ENCODE measurements at places on chromosomes 12 and 14. TPM values are rescaled to one million over a fixed set of nuclear protein-coding genes. Genes with fewer than 3 reads are reported as not detected.

Gene ITGB7
- total RNA-seq = 5.2 TPM

Gene KRT79
- total RNA-seq = not detected

Gene TRIAP1
- 34.3 TPM for total RNA-seq

Gene CLECL1
- not detected for total RNA-seq

Gene CARMIL3
- not detected for total RNA-seq

Gene PTPRQ
- total RNA-seq = not detected

Gene KRT74
- 0.33 TPM for total RNA-seq

Gene B4GALNT1
- 1.1 TPM for total RNA-seq

Gene SOAT2
- not detected for total RNA-seq

Gene DHRS7
- 74.3 TPM for total RNA-seq

Gene TBC1D30
- total RNA-seq = 3.9 TPM

Gene TOMM20L
- total RNA-seq = not detected

Gene HEATR5A
- 12.3 TPM for total RNA-seq

Gene C1S
- total RNA-seq = 2.1 TPM

Gene LPAR5
- 16.6 TPM for total RNA-seq

Gene INHBE
- 0.21 TPM for total RNA-seq

Gene LMO3
- total RNA-seq = 10.9 TPM

Gene TRPV4
- 5.1 TPM for total RNA-seq

Gene KMT2D
- 21.0 TPM for total RNA-seq
